ENCODE measurements at places on chromosomes 13 and 19.

- DNase-seq = peak; percentile 49
These were observed 89.5 kb upstream of the RFC3 start for GRCh38 chr13:33728271-33729037.

GRCh38 chr19:12034620-12035019 is 859 bp downstream of the ZNF433 start:
- DNase-seq = peak; percentile 25

DNA sequence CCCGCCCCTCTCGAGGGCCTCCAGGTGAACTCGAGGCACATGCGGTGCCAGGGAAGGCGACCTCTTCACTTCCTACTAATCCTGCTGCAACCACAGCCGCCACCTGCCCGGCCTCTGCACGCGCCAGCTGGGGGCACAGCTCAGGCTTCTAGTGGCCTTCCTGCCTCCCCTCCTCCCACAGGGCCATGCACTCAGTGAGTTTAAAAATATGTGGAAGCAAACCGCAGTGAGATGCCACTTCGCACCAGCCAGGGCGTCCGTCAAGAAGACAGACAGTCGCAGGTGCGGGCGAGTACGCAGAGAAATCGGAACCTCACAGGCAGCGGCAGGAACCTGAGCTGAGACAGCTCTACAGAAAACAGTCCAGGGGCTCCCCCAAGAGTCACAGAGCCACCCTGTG is 10.4 kb downstream of the LMNB2 start:
- DNase-seq = no peak

- no peak for DNase-seq
These were observed 448.9 kb downstream of the UQCRFS1 start for GRCh38 chr19:28764066-28764465.

DNA sequence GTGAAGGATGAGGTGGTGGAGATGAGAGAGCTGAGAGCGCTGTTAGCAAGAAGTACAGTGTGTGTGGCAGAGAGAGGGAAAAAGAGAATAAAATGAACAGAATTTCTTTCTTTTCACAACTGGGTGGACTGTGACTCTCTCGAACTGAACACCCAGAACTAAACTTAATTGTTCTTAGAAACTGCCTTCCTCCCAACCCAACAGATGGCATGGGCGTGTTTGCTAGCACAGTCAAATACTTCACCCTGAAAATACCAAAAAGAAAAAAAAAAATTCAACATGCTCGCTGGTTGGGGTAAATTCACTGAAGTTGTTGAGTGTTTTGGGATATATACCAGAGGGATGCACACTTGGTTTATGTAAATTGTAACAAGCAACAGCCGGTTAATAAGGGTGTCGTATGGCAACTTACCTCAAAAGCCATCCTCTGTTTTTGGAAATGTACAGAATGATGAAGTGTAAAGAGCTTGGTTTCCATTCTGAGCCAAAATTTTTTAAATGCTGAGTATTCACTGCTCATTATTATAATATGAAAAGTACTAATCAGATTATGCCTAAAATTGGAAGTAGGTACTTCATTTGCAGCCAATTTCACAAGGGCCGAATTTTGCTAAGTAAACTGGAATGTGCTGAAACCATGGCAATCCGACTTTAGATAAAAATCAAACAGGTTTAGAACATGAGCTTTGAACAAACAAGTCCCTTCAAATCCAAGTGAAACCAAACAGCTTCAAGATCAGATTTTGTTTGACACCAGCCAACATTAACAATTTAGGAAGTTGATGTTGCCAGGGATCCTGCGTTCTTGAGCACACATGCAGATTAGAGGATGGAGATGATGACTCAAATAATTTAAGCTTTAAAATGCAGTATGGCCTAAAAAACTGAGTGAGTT is 115.8 kb downstream of the ZIC5 start:
- DNase-seq = no peak

GRCh38 chr19:495402-496111 is 729 bp upstream of the MADCAM1 start:
- no peak for DNase-seq

- DNase-seq = no peak
These were observed 50.5 kb upstream of the PARP4 start for GRCh38 chr13:24563087-24563486.

DNA sequence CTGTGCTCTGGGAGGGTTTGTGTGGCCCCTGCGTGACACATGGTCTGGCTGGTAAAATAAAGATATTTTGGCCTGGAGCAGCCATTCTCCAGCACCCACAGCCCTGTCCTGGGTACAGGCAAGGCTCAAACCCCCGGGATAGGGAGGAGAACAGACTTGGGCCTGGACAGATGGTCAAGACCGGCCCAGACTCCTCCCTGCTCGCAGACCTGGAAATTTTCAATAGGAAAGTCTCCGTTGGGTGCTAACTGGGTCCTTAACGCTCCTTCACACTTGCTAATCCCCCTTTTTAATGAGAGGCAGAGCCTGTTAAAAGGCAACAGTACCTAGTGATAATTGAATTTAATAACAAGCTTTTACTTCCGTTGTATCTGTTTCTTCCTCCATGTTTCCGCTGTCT is 2.5 kb downstream of the PALM start:
- DNase-seq = no peak

- DNase-seq = no peak
These were observed 131.8 kb upstream of the VSTM2B start for GRCh38 chr19:29393915-29394460.

DNA sequence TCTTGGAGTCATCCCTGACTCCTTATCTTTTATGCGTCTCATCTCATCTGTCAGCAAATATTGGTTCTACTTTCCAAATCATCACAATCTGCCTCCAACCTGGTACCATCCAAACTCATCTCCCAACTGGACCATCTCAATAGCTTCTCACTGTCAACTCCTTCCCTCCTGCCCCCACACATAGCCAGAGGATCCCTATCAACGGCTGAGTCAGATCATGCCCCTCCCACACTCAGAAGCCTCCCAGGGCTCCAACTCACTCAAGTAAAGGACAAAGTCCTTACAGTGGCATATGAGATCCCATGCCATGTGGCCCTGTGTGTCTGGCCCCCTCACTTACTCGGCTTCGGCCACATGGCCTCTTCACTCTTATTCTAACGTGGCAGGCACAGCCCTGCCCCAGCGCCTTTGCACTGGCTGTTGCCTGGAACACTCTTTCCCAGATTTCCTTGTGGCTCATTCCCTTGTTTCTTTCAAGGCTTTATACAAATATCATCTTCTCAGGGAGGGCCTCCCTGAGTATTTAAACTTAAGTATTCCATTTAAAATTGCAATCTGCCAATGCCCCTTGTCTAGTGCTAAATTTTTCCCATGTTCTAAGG is 4.3 kb downstream of the SPRED3 start:
- no peak for DNase-seq

GRCh38 chr19:3129112-3129511 is 6.7 kb upstream of the GNA15 start:
- peak; percentile 7 for DNase-seq

DNA sequence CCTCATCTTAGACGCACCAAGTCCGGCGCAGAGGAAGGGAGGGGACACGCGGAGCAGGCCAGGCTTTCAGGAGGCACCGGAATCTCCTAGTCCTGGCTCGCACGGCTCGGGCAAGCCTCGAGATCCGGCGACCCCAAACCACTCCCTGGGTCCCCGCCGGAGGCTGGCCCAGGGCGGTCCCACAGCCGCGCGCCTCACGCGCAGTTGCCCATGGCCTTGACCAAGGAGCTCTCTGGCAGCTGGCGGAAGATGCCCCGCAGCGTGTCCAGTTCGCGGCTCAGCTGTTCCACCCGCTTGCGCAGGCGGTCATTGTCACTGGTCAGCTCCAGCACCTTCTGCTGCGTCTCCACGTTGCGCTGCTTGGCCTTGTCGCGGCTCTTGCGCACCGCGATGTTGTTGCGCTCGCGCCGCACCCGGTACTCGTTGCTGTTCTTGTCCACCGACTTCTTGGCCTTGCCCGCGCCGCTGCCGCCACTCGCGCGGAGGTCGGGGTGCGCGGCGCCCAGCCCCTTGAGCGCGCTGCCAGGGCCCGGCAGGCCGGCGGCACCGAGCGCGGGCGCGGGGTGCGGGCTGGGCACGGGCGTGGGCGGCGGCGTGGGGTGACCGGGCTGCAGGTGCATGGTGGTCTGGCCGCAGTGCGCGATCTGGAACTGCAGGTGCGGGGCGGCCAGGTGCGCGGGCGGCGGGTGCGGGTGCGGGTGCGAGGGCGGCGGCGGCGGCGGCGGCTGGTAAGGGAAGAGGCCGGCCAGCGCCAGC is 1.0 kb downstream of the CEBPA start:
- DNase-seq = no peak

DNA sequence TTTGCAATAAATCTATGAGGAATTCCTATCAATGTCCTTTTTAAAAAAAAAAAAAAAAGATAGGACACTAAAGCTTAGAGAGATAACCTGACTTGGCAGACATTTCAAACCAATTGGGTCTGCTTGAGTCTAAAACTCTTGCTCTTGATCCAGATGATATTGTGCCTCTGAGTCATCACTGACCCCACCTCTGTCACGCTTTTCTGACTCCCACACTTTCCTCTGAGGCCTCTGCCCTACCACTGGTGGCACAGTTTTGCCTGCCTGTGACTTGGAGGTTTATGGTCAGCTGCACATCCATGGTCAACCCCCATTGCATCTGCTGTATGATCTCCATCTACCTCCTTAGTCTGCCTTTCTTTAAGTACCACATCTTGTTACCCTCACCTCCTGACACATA is 328.7 kb downstream of the SPRY2 start:
- no peak for DNase-seq

DNA sequence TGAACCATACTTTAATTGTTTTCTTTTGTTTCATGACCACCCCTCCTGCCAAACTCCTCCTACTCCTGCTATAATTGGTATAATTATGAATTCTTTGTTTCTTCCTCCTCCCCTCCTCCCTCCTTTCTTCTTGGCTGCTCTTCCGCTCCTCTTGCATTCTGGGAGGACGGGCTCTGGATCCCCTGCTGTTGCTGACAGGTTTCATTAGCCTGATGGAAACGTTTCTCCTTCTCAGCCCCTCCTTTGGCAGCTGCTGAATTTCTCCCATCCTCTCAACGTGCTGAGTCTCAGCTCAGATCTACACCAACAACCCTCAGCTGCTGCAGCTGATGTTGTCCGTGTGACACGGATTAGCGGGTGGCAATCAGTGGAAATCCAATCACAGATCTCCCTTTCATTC is 97.1 kb upstream of the UBAC2 start:
- no peak for DNase-seq

DNA sequence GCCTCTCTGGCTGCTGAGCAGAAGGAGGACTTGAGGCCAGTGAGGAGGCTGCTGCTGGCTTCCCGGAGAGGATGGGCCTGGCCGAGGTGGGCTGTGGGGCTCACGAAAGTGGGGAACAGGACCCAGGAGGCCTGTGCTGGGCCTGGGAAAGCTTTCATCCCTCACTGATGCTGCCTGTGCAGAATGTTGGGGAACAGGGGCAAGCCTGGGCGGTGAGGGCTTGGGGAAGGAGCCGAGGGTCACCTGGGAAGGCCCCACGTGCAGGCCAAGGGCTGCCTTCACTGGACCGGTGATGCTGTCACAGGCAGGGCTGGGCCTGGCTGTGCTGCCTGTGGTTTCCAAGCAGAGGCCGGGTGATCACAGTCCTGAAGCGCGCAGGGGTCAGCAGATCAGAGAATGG is 9.4 kb downstream of the AP1M1 start:
- DNase-seq = no peak

- DNase-seq = no peak
These were observed 440.9 kb upstream of the KLF12 start for GRCh38 chr13:74574964-74575728.

GRCh38 chr13:53005626-53006025 is 23.0 kb upstream of the OLFM4 start:
- DNase-seq = no peak

GRCh38 chr13:109152941-109153340 is 523.5 kb downstream of the MYO16 start:
- DNase-seq = no peak

GRCh38 chr13:101730420-101731000 is 278.0 kb downstream of the ITGBL1 start:
- no peak for DNase-seq

- DNase-seq = no peak
These were observed 9.0 kb downstream of the OR7A5 start for GRCh38 chr19:14826006-14826405.

- no peak for DNase-seq
These were observed 12.9 kb downstream of the VSTM2B start for GRCh38 chr19:29538651-29539050.

GRCh38 chr13:73158851-73159250 is 100.0 kb downstream of the KLF5 start:
- no peak for DNase-seq

GRCh38 chr13:93098972-93099371 is 127.6 kb upstream of the GPC6 start:
- DNase-seq = no peak

DNA sequence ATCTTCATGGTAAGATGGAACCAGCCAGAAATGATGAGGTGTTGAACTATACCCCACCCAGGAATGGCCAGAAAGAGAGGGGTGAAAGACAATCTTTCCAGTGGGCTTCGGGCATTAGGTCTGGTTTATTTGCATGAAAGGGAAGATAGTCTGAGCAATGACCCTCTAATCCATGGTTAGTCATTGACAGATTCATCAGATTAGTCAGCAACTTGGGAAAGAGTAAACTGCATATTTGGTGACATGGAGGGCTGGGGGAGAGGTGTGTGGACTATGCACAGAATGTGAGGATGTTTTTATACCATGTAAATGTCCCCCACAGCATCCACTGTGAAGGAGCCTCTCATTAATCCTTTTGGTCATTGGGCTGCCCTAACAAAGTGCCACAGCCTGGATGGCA is 30.1 kb upstream of the USP12 start:
- DNase-seq = no peak

- no peak for DNase-seq
These were observed 41.2 kb downstream of the CARS2 start for GRCh38 chr13:110664673-110665072.

DNA sequence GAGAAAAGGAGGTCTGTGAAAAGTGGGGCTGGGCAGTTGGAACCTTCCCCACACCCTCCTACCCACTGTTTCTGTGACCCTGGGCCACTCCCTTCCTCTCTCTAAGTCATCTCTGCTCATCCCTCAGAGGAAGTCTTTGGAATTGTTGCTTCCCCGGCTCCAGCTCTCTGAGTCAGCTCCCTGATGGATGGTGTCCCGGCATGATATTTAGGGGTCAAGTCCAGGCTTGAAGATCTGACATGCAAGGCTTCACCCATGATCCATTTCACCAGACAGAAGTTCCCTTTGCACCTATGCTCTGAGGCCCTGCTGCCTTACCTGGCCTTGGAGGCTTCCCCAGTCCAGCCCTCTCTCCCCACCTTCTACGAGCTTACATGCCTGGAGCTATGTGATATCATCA is 13.3 kb downstream of the EXOC3L2 start:
- no peak for DNase-seq

DNA sequence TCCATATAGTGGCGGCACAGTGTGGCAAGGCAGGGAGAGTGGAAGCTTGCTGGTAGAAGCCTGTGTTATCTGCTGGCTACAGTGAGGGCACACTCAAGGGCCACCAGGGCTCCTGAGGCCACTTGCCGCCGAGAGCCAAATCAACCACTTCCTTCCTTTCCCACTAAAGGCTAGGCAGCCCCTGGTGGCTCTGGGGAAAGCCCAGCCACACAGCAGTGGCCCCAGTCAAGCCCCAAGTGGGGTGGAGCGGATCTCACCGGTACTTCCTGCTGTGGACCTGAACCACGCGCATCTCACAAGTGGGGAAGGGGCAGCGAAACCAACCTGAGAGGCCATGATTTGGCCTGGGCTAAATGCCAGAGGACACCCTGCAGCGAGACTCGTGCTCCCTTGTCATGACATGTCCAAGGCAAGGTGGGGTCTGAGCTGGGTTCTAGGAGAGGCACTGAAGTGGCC is 21.9 kb upstream of the SLC35E1 start:
- no peak for DNase-seq
